ENCODE measurements at places on chromosomes 5 and 9. TPM values are rescaled to one million over a fixed set of nuclear protein-coding genes. Genes with fewer than 3 reads are reported as not detected.

The C9 gene
- total RNA-seq, result 0.16 TPM

The BTNL8 gene
- total RNA-seq, result not detected

The SLC2A8 gene
- 35.2 TPM for total RNA-seq

The CDC42SE2 gene
- 16.4 TPM for total RNA-seq

The GBGT1 gene
- total RNA-seq, result 3.5 TPM

The CSF2 gene
- total RNA-seq, result not detected

- DNase-seq, result no peak
Measured at GRCh38 chr5:126419102-126419501, 4.1 kb upstream of the GRAMD2B start.

DNA sequence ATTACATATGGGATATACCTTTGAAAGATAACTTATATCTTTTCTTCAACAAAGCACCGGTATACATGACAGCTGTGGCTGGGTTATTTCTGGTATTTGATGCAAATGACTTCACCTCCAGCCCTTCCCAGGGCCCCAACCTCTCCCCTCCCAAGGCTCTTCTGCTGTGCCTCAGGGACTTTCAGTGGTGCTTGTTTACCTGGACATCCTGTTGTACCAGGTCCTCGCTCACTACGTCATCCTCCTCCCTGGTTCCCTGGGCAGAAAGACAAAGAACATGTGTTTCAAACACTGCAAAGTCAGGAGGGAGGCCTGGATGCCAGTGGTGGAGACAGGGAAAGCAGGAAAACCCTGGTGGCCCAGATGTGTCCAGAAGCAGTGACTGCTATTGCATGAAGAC, 23.4 kb downstream of the ANXA6 start:
- DNase-seq, result no peak

GRCh38 chr9:137294681-137295237, 7.3 kb downstream of the NRARP start:
- no peak for DNase-seq

- no peak for DNase-seq
Measured at GRCh38 chr9:106531491-106531890, 331.5 kb upstream of the ZNF462 start.

DNA sequence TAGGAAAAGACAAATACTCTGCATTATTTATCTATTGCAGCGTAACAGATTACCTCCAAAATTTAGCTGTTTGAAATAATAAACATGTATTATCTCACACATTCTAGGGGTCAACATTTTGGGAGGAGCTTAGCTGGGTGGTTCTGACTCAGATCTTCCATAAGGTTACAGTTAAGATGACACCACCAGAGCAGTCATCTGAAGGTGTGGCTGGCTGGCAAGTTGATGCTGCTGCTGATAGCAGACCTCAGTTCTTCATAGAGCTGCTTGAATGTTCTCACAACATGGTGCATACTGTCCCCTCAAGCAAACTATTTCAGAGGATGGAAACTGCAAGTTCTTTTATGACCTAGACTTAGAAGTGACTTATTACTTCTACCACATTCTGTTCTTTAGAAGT, 146.3 kb upstream of the FSTL4 start:
- DNase-seq, result no peak

DNA sequence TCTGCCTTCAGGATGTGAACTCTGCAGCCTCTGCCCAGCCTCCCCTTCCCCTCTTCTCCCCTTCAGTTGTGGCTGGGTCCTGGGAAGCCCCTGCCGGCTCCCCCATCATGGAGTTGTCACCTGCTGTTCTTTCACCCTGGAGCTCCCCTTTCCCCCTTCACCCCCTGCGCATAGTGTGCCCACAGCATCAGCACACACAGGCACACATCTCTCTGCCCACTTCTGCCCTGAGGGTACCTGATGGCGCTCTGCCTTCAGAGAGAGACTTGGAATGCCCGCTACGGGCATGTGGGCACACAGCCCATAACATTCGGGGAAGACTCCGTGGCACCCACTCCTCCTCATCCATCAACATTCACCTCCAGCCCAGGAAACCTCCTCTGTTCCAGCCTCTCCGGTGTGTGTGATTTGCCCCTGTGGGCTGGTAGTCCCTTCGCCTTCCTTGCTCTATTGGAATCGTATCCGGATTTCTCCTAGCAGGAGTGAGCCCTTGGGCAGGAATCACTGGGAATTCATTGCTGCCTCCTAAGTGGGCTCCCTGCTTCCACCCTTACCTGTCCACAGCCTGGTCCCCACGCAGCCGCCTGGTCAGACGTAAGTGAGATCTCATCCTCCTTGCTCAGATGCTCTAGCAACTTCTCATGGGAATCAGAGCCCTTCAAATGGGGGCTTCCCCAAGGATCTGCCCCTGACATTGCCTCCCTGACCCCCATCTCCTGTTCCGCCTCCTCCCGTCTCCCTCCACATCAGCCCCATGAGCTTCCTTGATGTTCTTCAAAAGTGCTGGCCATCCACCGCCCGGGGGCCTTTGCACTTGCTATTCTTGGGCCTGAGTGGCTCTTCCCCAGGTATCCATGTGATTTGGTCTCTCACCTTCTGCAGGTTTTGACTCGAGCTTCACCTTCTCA, 61.5 kb upstream of the CTSL start:
- no peak for DNase-seq

DNA sequence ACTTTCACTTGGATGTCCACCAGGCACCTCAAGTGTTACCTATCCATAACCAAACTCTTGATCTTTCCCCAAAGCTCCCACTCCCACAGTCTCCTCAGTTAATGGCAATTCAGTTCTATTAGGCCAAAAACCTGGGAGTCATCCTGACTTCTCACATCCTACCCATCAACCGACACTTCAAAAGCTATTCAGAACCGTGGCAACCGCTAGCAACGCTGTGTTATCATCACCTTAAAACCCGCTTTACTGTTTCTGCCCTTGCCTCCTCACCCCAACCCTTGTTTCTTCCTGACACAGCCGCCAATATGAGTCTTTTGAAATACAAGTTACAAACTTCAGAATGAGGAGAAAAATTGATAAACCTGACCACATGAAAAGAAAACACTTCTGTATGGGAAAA, 46.5 kb downstream of the MAPKAP1 start:
- no peak for DNase-seq

- no peak for DNase-seq
Measured at GRCh38 chr5:9534881-9535517, 10.9 kb downstream of the SEMA5A start.

DNA sequence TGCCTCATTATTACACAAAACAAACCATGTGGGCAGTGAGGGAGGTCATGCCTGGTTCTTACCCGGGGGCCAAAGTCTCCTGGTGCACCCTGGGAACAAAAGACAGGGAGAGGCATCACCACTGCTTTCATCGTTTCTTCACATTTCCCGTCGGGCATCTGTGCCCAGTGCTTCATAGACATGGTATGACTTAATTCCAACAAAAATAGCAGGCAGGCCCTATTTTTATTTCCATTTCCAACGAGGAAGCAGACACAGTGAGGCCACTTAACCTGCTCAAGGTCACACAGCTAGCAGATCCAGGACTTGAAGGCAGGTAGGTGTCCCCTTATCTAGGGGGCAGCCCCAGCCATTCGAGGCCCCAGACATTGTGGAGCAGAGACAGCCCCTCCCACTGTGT, 34.6 kb upstream of the PHYKPL start:
- no peak for DNase-seq
